ENCODE measurements at places on chromosomes 5 and 9.

GRCh38 chr9:113416149-113416721, 5.7 kb downstream of the C9orf43 start:
- no peak for DNase-seq

DNA sequence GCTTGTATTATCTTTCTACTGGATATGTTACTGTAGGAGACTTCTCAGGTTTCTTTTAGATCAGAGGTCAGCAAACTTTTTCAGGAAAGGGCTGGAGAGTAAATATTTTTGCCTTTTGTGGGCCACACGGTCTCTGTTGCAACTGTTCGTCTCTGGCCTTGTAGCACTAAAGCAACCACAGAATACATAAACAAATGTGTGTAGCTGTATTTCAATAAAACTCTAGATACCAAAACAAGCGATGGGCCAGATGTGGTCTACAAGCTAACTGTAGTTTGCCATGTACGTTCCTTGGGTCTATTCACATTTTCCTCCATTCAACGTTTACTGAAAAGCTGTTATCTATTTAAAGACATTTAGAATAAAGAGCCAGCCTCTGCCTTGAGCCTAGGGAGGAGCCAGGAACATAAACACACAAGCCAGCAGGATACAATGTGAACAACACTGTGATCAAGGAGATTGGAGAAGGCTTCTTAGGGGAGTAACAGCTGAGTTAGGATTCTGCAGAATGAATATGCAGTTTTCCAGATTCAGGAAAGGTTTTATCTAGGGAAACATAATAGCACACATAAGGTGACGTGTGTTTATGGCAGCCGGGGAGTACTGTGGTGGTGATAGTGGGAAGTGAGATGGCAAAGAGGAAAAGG, 33.0 kb upstream of the HOMER1 start:
- no peak for DNase-seq

DNA sequence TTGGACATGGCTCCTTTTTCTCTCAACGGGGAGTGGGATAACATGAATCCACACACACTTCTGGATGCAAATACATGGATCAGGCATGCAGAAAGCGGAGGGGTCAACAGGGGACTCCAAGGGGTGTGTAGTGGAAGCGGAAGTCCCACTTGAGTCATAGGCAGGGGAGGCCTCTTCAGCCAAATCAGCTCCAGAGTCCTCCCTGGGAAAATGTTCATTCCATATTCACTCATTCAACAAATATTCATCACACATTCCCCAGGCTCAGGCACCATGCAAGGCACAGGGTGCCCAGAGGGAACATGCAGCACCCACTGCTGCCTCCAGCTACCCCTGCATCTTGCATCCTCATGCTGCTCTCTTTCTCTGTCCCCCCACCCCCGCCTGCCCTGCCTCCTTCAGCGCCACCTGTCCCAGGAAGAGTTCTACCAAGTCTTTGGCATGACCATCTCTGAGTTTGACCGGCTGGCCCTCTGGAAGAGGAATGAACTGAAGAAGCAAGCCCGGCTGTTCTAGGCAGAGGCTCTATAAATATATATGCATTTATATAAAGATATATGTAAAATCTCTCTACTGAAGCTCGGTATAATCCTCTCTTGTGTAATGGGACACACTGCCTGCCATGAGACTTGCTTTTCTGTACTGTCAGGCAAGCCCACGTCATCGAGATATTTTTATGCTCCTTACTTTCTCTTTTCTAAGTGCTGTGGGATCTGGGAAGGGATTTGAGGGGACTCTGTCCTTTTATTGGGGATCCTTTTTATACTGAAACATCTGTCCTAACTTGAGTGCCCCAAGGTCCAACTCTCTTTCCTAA, 13.6 kb upstream of the AFAP1L1 start:
- DNase-seq, result no peak

DNA sequence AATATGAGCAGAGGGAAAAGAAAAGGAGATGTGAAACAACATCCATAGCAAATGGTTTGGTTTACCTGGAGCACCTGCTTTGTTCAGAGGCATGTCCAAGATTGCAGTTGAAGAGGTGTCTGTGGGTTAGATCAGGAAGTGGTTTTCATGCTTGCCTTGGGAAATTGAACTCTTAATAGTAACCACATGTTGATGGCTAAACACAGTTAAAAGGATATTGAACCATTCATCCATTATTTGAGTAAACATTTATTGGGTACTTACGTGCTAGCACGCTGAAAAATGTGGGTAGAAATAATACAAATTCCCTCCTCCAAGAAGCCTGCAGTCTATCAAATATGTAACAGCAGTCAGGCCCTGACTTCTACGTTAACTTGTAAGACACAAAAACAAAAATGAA, 235.7 kb upstream of the TNC start:
- no peak for DNase-seq

- DNase-seq, result no peak
Observed at GRCh38 chr5:159106569-159107282, 7.0 kb upstream of the EBF1 start.

DNA sequence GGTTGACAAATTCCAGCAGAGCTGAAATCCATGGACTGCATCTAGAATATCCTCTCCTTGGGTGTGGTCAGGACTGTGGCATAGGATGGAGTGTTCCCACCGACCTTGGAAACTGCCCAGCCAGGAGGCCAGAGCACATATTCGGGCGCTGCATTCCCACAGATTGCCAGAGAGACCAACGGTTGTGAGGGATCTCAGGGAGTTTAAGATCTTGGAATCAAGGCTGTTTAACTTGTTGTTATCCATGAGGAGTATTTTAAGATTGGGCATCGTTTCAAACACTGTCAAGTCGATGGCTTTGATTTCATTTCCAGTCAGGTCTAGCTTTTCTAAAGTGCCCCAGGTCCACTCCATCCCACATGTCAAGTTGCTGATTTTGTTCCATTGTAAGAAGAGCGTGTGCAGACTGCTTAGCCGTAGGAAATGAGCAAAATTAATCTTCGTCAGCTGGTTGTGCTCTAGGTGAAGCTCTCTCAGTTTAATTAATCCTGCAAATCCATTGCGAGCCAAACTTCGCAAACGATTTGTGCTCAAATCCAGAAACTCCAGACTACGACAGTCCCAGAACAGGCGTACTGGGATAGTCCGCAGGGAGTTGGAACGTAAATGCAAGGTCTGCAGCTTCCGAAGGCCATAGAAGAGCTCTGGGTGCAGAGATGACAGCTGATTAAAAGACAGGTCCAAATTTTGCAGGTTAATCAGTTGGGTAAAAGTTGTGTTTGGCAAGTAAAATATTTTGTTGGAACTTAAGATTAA, 1.5 kb downstream of the LRRTM2 start:
- DNase-seq, result no peak

- DNase-seq, result no peak
Observed at GRCh38 chr5:164235300-164235891, 730.0 kb downstream of the MAT2B start.

- no peak for DNase-seq
Observed at GRCh38 chr5:151773951-151774350, 2.2 kb downstream of the G3BP1 start.

GRCh38 chr9:129348890-129349664, 171.0 kb upstream of the IER5L start:
- DNase-seq, result no peak

- no peak for DNase-seq
Observed at GRCh38 chr9:98287384-98287783, 31.9 kb upstream of the TBC1D2 start.

- no peak for DNase-seq
Observed at GRCh38 chr5:6740586-6741150, 27.4 kb downstream of the TENT4A start.

DNA sequence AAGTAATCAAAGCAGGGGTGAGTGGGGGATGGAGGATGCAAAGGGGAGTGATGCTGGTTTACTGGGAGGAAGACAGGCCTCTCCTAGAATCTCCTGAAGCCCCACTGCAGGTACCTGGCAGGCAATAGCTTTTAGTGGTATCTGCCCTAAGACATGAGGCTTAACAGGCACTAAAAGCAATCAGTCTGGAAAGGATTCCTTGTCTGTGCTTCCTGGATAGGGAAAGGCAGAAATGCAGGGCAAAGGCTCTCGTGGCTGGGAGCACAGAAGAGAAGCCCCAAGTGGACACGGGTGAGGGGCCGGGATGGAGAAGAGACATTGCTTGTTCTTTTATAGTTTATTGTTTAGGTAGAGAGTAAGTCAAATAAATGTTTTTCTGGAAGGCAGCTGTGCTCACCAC, 40.1 kb downstream of the CCNJL start:
- DNase-seq, result no peak

DNA sequence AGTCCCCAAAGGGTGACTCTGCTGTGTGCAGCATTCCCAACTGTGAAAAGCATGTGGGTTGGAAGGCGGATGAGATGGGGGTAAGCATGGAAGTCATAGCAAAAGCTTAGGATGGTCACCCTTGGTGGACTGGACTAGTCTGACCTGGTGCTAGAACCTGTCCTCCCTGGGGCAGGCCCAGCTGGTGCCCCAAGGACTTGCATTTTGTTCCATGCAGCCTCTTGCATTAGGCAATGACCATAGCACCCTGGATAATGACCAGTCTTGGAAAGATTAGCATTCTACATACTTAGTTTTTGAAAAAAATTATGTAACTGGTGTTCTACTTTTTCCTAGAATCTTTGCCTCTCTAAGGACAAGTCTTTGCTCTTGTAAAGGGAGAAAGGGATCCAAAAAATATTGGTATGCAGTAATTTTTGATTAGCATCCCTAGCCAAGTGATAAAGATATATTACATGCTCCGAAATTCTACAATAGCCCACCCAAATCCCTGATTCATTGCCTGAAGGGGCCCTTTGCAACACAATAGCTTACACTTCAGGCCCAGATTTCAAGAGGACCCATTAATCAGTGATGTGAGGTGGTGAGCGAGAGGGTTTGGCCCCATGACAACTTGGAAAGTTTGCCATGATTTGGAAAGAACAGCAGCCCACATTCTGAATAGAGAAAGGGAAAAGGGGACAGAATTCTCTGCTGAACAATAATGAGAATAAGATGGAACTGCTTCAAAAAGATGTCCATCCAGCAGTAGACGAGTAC, 93.3 kb upstream of the CD180 start:
- DNase-seq, result no peak

DNA sequence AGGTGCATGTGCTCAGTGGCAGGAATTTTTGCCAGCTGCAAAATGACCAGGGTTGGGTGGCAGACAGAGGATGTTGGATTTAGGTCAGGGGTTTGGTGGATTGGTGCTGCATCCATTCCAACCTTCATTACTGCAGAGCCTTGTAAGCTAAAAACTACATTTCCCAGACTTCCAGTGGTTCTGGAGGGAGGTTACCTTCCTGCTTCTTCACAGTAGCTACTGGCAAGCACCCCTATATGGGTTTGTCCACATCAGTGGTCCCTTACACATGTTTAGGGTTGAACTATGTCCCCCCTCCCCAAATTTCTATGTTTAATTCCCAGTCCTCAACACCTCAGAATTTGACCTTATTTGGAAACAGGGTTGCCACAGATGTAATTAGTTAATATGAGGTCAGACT, 20.7 kb upstream of the IL17B start:
- no peak for DNase-seq

GRCh38 chr5:54242297-54242696, 68.1 kb downstream of the ARL15 start:
- no peak for DNase-seq

DNA sequence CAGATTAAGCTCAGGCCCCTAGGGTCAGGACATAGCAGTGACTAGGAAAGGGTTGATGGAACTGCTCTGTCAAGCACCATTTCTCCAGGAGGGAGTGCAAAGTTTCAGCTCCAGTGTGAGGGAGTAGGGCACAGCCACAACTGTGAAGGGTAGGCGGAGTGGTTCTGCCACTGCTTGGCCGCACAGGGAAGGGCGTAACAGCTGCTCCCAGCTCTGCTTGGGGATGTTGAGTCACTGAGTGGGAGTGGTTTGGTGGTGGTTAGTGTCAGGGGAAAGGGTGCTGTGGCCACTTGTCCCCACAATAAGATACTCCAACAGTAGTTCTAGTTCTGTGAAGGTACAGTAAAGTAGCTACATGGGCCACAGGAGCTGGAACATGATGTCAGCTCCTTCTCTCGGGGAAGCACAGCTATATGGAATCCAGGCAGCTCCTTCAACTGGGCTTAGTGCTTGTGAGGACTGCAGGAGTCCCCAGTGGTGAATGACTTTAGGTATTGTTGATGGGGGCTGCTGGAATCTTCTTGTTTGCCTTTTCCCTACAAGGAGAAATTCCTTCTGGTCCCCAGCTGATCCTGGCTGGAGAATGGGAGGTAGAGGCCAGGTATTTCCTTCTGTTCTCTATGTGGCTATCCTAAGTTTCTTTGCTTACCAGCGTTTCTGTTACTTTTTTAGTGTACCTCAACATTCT, 314.5 kb downstream of the SPATA31D1 start:
- no peak for DNase-seq

- DNase-seq, result no peak
Observed at GRCh38 chr9:36149197-36149596, 12.7 kb downstream of the GLIPR2 start.

GRCh38 chr9:110047955-110048402, 160.0 kb downstream of the C9orf152 start:
- DNase-seq, result no peak

DNA sequence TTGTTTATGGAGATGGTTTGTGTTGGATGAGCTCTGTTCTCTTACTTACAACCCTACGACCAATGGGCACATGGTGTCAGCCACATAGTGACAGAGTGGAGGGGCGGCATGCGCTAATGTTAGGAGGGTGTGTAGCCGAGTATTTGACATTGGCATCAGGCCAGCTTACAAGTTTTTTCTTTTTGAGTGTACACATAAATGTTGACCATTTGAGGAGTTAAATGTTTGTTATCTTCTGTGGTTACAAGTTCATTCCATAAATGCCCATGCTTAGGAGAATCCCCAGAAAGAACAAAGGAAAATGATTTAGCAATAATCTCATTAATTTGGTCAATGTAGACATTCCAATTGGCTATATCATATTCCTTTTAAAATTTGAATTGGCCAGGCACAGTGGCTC, 180.1 kb upstream of the ELL2 start:
- no peak for DNase-seq

DNA sequence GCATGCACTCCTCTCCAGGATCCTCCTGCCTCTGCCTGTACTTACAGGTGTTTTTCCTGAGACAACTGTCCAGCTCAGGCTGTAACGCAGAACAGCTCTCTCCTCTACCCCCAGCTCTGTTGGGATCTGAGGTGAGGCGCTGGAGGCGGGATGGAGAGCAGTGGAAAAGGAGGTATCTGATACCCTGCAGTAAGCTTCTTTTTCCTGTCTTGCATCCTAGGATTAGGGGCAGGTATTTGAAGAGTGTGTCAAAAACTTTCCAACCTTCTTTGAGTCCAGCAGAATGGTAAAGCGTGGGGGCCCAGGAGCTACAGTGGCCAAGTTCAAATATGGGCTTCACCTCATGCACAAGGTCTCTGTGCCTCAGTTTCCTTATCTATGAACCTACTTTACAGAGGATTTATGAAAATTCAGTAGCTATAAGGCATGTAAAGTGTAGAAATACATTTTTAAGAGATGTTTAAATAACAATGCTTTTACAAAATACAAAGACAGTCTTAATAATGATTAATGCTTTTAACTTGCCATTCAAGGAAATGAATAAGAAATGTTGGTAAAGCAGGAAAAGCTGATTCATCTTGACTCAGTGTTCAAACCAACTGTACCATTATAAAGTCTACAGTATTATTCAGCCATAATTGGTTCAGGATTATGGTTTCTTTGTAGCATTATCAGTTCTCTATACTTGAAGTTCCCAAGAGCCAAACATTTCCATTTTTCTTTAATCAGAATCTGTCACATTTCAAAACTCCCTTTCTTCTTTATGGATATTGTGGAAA, 26.1 kb downstream of the MAP1B start:
- DNase-seq, result no peak

GRCh38 chr5:143128412-143129071, 274.9 kb downstream of the NR3C1 start:
- DNase-seq, result no peak

- no peak for DNase-seq
Observed at GRCh38 chr9:31873722-31874121, 510.7 kb upstream of the ACO1 start.

All from NCI-H187 treated with DMSO at 0.1 percent for 48 hours (cell line).